ENCODE measurements at places on chromosomes 12 and 14.

DNA sequence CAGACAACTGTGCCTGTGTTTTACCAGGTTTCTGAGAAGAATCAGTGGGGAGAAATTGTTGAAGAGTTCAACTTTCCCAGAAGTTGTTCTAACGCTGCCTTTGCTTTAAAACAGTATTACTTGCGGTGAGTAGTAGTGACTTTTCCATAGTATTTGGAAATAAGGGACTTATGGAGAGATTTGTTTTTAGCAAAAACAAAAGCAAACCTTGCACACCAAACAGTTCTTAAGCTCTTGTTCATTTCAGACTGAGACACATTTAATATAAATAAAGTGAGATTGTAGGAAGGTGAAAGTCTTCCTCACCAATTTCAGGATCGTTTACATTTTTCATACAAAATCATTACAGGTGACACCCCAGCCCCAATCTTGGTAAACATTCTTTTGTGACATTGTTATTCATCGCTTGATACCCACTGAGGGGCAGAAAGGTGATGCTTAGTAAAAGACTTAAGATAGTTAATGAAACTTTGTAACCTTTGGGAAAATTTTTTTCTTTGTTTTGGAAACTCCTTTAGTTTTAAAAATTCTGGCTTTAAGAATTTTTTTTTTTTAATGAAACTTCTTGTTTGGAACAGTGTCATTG, 1.8 kb downstream of the ARID2 start:
- DNase-seq, result no peak

GRCh38 chr12:114698566-114699163, 14.7 kb upstream of the TBX3 start:
- DNase-seq, result no peak

- DNase-seq, result no peak
Measured at GRCh38 chr12:66899588-66899987, 220.7 kb upstream of the GRIP1 start.

- DNase-seq, result peak; percentile 35
Measured at GRCh38 chr12:123076604-123077297, 74.1 kb downstream of the PITPNM2 start.

GRCh38 chr14:67343601-67344230, 15.9 kb downstream of the ATP6V1D start:
- no peak for DNase-seq

DNA sequence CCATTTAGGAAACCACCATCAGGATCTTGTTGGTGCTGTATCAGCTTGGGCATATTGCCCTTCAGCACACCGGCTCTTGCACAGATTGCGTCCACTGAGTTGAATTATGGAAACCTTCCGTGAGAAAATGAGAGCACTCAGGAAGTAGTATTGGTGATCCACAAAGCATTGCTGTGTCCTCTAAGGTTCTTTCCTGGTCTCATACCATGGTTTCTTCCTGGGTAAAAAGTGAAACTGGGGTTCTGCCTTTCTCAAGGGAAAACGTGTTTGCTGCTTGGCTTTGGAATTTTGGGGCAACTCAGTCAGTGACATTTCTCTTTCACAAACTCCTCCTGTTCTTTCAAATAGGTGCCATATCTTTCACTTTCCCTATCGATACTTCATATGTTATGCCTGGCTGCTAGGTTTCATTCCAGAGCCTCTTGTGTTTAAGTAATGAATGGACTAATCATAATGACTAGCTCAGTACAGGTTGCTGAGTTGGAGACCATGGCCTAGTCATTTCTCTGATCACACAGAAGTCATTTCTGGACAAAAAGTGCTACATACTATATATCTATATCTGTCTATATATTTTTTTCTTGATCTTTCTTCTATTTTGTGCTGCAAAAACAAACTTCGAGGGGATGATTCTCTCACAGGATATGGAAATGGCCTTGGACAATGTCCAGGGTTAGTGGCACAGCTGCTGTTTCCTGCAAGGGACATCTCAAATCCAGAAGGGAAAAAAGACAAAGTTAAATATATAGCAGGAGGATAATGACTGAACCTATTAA, 423.4 kb downstream of the ZFP36L1 start:
- DNase-seq, result no peak

DNA sequence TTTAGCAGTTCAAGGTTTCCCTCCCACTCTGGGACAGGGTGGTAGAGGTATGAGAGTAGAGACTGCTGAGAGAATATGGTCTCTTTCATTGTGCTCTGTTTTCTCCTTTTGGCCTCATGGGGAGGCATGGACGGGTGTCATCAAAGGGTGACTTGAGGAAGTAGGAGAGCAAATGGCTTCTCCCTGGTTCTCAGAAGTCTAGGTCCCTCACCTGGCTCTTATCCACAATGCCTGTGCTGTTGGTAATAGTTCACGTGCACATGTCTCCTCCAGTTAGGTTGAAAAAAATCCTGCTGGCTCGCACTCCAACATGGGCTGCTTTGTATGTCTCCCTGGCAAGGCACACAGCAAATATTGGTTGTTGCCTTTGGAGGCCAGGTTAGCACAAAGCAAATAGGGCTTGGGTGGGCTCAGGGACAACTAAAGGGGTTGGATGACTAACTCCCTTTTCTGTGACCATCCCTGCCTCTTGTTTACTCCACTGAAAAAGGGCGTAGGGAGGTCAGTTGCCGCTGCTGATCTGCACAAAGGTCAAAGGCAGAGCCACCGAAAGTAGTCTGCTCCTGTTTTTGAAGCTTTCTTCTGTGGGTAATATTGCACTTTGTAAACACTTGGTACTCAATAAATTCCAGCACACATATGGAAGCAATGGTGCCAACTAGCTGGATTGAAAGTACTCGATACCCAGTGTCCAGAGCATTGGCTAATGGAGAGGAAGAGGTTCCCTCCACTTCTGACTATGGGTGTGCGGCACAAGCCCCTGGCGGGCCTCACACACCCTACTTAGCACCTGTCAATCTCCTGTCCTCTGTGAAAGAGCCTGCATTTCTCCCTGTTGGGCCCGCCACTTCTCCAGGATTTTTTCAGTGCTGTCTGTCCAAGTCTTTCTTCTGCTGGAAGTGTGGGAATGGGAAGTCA, 121.8 kb downstream of the SLC38A6 start:
- no peak for DNase-seq

- DNase-seq, result no peak
Measured at GRCh38 chr14:72782817-72783216, 111.1 kb downstream of the DPF3 start.

DNA sequence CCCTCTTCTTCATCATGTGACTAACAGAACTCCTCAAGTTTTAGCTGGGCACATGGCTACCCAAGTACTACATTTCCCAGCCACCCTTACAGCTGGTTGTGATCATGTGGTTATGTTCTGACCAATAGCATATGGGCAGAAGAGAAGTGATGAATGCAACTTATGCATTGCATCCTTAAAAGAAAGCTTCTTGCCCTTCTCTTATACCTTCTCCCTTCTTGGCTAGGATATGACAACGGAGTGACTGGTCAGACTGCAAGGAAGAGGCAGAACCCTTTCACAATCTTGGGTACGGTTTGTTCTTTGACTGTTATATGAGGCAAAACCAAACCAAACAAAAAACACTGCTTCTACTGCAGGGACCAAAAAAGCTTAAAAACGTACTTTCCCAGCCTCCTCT, 66.5 kb upstream of the MAX start:
- no peak for DNase-seq

DNA sequence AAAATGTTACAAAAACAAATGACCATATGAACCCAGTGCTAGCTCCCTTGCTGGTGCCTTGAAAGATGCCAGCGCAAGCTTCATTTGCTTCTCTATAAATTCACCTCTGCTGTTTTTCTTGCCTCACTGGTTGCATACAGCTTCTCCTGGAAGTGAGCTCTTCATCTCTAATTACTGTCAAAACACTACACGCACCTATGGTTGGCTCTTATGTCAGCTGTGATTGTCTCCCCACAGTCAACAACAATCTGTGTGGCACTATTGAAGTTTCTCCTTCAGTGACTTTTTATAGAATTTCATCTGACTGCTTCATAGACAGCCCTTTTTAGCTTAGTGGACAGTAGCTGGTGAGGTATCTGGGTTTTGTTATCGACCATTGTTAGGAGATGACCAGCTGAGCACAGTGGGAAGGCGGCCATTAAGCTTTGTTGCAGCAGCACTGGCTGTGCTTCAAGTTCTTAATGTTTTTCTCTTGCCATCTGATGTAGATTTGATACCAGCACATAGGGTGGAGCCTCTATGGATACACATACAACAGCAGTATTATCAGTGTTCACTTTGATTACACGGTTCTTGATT, 131.8 kb downstream of the KITLG start:
- DNase-seq, result no peak

GRCh38 chr14:86539361-86540070, 1009.6 kb downstream of the FLRT2 start:
- no peak for DNase-seq

GRCh38 chr12:57735952-57736740, 2.4 kb downstream of the AGAP2 start:
- no peak for DNase-seq

GRCh38 chr14:34538871-34539406, 562 bp downstream of the EAPP start:
- DNase-seq, result no peak

- DNase-seq, result no peak
Measured at GRCh38 chr14:21987937-21988336, 314.3 kb upstream of the OR4E1 start.

- DNase-seq, result no peak
Measured at GRCh38 chr12:55932551-55932910, 1.6 kb downstream of the DGKA start.

DNA sequence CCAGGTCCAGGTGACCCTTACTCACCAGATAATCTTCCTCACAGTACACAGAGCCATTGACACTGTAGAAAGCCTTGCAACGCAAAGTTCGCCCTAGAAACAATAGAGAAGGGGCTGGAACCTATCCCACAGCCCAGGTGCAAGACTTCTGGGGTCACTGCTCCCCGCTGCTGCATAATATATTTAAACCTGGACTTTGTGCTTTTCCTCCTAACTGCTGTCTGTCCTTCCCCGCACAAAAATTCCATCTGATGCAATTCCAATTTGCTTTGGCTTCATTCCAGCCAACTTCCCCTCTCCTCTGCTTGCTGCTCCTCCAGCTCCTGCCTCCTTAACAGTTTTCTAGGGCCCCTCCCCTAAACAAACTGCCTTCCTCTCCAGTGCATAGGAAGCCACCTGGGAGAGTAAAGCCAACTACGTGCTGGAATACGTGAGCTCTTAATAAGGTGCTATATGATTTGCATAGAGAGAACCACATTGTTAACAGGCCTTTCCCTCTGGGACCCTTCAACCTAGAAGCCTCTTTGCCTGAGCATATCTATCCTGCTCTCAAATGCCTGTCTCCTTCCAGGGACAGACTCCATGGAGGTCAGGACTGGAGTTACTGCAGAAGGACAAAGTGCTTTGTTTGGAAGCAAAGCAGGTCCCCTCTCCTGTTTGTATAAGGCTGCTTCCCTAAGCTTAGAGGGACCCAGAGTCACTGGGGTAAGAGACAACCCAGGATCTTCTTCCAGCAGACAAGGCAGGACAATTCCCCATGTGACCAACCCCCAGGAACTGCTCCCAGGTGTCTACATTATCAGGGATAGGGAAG, 5.5 kb downstream of the AJUBA start:
- DNase-seq, result no peak

DNA sequence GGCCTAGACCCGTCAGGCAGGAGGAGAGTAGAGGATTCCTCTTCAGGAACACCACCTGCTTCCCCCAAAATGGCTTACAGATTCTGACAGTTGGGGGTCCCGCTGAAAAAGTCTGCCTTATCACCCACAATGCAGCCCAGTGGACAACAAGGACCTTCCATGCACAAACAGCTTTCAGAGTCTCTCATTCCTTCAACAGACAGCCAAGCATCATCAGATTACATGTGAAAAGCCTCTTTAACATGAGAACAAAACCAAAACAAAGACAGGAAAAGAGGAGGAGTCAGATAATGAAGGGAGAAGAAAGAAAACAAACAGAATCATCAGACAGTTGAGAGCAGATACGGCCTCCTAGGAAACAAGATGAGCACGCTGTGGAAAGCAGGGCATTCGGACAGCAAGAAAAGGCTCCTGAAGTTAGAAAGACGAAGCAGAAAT, 18.3 kb downstream of the KCTD10 start:
- no peak for DNase-seq

GRCh38 chr12:88200029-88200428, 57.9 kb downstream of the TMTC3 start:
- DNase-seq, result no peak

DNA sequence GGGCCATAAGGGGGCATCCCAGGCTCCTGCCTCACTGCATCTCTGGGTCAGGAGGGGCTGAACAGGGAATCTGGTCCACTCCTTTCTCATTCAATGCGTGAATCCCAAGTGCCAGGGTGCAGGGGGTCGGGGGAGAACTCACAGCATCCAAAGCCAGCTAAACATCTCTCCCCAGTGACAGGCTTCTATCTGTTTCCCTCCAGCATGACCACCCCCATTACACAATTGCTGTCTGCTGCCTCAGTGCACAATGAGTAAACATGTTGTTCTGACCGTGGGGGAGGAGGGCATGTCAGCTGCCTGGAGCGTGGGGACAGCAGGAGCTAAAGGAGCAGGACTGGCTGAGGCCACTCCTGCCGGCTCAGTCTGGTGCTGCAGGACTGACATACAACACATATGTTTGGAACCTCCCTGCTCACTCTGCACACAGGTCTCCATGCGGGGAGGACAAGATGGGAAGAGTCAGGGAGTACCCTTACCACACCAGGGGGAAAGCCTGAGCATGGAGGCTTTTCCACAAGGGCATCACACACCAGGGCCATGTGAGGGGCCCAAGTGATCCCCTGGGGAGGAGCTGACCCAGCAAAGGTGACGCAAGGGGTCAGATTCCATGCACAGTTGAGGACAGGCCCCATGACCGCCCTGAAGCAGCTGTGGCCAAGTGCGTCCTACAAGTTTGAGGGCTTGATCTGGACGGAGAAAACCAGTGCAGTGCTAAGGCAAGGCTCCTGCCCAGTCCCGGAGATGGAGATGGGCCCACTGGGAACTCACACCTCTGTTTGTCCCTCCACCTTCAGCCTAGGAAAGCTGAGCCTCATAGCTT, 1.4 kb downstream of the TNS2 start:
- no peak for DNase-seq

GRCh38 chr12:93402333-93403311, 24.9 kb downstream of the NUDT4 start:
- no peak for DNase-seq

- DNase-seq, result no peak
Measured at GRCh38 chr12:10033783-10034545, 3.5 kb downstream of the CLEC9A start.

GRCh38 chr14:75329369-75329768, 50.7 kb downstream of the FOS start:
- no peak for DNase-seq

All from stimulated activated CD8-positive, alpha-beta memory T cell treated with anti-CD3 and anti-CD28 coated beads, Interleukin-7, amount 100 ng/mL, for 4 hours (primary cell).